Activated effector memory CD4-positive, alpha-beta T cell treated with Interleukin-2 at 50 U/mL for 16 hours (primary cell): ENCODE measurements at places on chromosomes 7 and 10.

DNA sequence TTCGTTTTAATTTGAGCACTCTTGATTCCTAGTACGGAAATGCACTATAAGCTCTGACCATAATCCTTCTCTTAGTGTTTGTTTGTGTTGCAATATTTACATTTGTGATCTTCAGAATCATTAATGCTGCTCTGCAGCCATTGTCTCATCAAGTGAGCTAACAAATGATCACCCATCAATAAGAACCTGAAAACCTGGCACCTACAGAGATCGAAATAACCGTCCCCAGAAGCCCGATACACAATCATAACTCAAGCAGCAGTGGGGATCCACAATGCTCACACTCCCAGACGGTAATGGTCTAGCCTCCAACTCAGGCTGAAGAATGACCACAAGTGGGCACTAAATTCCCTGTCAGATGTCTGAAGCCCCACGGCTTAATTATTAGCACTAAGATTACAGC, 156.0 kb upstream of the NFE2L3 start:
- no peak for DNase-seq

GRCh38 chr10:19654576-19654975, 161.7 kb upstream of the PLXDC2 start:
- DNase-seq, result no peak

GRCh38 chr7:33009734-33010133, 52.5 kb downstream of the FKBP9 start:
- no peak for DNase-seq

DNA sequence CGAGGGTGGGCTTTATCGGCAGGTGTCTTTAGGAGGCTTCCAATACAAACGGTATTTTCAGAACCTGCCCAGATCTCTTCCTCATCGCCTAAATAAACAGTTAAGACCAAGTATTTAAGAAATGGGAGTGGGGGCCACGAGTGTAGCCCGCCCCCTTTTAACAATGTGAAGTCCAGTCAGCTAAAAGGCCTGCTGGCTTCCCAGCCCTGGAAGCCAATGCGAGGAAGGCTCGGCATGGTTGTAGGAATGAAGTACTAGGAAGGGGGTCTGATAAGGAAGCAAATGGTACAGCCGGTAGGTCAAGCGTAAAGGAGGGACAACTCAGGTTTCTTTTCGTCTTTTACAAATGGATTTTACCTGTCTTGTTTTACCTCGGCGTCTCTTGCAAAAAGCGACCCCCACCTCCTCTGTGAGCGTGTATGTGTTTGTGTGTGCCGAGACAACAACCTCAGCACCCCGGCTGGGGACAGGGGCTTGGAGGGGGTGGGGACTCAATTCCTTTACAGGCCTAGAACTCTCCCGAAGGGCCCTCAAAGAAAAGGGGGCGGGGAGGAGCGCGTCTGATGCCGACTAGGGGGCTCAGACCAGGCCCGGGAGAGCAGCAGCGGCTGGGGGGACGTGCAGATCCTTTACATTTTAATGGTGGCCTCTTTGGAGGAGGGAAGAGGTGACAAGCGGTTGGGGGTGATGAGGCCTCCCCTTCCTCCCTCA, 147.6 kb downstream of the GPR85 start:
- DNase-seq, result no peak

GRCh38 chr7:74069790-74070618, 13.6 kb upstream of the LIMK1 start:
- no peak for DNase-seq

DNA sequence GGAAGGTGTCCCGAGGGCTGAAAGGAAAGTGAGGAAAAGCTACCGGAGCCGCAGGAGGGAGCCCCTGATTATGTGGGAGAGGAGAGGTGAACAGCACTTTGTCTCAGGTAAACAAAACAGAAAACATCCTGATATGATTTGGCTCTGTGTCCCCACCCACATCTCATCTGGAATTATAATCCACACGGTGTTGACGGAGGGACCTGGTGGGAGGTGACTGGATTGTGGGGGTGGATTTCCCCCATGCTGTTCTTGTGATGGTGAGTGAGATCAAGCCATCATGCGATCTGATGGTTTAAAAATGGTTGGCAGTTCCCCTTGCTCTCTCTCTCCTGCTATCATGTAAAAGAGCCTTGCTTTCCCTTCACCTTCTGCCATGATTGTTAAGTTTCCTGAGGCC, 3.0 kb downstream of the POLD2 start:
- no peak for DNase-seq

DNA sequence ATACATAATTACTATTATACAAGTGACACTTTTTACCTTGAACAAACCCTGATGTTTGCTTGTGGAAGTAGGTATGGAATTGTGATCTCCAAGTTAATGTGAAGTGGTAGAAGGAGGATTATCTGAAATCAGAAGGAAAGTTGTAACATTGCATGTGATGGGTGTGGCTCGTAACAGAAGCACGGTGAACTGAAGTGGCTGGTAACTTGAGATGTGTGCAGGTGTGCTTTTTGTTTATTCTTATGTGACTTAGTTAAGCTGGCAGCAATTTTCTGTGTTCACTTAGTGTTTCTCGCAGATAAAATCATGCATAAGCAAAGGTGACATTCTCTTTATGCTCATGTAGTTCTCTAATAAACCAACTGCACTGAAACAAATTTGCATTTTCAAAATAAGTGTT, 82.3 kb downstream of the ZEB1 start:
- DNase-seq, result no peak

- no peak for DNase-seq
Observed at GRCh38 chr7:27834179-27834921, 94.4 kb downstream of the TAX1BP1 start.

- DNase-seq, result no peak
Observed at GRCh38 chr10:62545160-62546066, 171.2 kb downstream of the ZNF365 start.

- no peak for DNase-seq
Observed at GRCh38 chr7:78165454-78165853, 366.9 kb downstream of the PHTF2 start.

- no peak for DNase-seq
Observed at GRCh38 chr7:2619116-2619515, 12.7 kb upstream of the TTYH3 start.

DNA sequence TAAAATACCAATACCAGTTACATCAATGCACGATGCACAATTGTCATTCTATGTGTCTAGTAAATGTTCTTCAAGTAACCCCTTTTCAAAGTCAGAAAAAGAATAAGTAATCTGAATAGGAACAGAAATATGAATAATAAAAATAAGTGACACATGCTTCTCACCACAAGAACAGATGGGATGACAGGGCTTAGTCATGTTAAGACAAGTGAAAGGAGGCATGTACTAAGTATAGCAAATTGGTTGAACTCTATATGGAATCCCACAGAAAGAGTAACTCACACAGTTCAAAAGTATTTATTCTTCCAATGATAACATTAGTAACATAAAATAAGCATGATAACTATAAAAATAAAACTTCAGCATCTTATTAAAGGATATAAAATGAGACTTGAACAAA, 100.9 kb upstream of the TAS2R16 start:
- DNase-seq, result no peak

DNA sequence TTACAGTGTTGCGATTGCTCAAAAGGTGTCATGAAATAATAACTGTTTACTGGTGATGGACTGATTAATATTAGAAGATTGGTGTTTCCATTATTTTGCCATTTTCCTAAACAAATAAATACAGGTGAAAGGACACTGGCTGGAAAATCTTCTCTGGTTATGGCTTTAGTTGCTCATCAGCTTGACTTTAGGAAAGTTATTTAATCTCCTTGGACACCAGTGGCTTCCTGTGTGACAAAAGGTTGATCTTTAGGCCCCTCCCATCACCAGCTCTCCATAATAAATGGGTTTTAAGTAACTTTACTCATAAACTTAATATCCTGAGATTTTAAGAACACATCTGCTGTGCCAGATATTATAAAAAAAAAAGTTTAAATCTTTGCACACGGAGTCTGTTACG, 737 bp downstream of the CABCOCO1 start:
- no peak for DNase-seq

GRCh38 chr7:42227936-42228591, 8.9 kb downstream of the GLI3 start:
- no peak for DNase-seq

GRCh38 chr7:100516135-100516812, 22.7 kb upstream of the AGFG2 start:
- DNase-seq, result peak; percentile 45

DNA sequence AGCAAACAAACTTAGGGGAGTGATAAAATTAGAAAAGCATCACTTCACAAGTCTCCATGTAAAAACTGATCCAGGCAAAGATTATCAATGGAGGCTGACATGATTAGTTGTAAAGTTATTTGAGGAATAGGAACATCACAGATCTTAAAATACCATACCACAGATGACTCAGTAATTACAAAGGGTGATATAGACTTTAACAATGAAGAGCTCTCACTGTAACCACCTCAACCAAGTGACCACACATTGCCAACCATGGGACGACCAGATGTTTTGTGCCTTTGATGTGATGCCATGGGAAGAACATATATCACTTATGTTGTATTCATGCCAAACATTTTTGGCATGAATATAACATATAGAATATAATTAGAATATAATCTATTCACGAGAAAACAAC, 11.7 kb downstream of the AASS start:
- no peak for DNase-seq

- no peak for DNase-seq
Observed at GRCh38 chr10:115969591-115969990, 303.4 kb downstream of the GFRA1 start.

DNA sequence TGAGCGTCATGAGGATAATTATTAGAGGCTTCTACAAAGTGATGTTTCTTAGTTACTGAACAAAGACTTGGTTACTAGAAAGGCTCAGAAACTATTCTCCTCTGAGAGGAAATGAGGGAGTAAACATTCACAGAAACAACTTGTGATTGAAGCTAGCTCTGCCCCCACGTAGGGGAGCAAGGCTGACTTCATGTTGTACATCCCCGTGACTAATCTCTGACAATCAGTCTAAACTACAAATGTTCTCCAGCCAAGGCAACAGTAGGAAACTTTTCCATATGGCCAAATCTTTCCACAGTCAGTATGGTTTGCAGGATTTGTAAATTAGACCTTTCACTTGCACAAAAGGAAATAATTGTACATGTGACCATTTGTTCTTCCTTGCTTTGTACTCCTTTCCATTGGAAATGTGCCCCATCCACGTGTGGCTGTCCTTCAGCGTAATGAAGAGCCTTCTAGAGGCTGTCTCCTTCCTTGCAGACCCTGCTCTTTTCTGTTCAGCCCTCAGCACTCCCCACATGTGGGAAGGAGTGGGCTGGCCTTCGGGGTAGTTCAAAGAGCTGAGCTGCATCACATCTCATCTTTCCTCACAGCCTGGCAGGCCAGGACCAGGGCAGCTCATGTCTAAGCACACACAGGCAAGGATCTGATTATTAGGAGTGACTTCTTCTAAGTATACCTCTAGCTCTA, 93.5 kb downstream of the PCGF5 start:
- DNase-seq, result no peak

DNA sequence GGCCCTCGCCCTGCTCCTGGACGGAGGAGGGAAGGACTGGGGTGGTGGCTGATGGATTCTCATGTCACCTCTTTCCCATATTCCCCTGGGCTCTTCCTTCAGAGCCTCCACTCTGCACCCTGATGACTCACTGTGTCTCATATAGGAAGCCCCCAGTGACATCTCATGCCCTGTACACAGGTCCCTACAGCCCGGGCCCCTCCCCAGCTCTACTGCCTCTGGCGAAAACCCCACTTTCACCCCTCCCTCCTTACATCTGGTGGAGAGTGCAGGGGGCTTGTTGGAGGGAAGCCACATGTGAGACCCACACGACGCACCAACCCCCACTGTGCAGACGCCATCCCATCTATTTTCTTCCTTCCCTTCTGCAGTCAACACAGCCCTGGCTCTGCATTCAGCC, 72.8 kb upstream of the ZNF479 start:
- DNase-seq, result no peak

GRCh38 chr7:139092090-139092796, 17.3 kb downstream of the ZC3HAV1 start:
- no peak for DNase-seq

DNA sequence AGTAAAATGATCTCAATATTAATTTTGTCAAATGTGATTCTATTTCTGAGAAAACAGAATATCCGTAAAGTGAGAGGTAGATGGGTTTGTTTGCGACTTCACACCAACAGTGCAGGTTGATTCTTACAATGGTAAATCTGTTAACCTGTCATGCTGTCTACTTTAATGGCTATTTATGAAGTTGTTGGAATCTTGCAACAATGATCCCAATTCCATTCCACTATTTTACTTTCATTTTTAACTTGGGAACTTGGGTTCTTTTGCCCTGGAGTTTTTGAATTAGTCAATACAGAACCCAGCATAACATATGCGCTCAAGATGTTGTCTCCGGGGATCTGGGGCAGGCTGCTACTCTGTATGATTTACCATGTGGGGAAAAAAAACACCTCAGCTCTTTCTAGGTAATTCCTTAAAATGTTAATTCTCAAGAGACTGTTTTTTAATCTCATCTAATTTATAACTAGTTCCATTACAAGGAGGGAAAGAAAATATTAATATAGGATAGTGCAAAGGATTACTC, 1.2 kb downstream of the LGI1 start:
- DNase-seq, result no peak

GRCh38 chr7:124101173-124101768, 68.4 kb upstream of the TMEM229A start:
- DNase-seq, result no peak

- DNase-seq, result no peak
Observed at GRCh38 chr10:61169294-61169693, 225.3 kb upstream of the RHOBTB1 start.

DNA sequence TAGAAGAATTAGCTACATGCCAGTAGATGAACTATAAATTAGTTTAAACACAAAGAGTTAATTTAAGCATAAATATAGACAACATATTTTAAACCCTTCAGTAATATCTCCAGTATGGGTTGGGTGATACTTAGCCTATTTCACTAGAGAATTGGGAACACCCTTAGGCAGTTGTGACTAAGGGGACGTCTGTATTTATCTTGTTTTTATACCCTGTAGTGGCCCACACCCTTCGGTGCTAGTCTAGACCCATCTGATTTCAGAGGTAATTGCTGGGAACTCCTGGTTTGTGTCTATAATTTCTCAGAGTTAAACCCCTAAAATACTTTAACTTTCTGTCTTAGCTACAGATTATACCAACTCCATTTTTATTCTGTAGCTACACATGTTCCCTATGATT, 11.5 kb upstream of the STEAP4 start:
- no peak for DNase-seq

DNA sequence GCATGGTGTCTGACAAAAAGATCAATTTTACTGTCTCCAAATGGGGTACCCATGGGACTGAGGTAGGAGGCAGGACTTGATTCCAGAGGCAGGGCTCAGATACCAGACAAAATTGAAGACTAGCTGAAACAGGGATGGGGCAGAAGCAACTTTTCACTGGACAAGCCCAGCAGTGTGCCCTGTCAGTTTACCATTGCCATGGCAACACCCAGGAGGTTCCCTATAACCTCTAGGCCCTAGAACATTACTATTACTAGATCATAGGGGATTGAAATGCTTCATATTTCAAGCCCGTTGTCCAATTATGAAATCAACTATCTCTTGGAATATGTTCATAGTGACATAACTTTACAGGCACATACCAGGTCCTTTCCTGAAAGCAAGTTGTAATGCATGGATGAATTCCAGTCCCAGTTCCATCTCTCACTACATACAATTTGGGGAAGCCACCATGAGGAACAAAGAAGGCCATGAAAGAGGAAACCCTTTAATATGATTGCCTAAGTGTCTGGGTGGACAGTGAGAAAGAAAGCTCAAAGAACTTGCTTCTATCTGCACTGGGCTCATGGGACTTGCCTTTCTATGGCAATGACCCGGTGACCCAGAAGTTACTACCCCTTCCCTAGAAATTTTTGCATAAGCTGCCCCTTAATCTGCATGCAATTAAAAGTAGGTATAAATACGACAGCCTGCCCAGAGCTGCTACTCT, 557.9 kb downstream of the KCNMA1 start:
- no peak for DNase-seq

- DNase-seq, result no peak
Observed at GRCh38 chr7:158373476-158374133, 214.0 kb downstream of the PTPRN2 start.
